ENCODE measurements at places on chromosomes 5 and 9.
A peak's percentile ranks its signal among the peaks of the same experiment; 100 is the strongest.

DNA sequence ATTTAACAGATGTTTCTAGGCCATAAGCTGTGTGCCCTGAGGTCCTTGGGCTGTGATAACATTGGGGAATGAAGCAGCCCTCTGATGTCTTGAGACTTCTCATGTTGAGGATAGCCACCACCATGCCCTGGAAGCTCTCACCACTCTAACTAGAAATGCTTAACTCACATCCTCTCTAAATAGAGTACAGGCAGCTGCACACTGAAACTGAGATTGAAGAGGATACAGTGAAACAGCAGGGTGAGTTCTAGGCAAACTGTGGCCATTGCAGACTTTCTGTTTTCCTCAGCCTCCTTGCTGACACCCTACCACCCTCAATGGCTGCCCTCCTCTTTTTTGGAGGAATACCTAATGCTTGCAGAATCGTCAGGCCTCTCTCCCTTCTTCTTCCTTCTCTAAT lies 22.4 kb downstream of the UTP15 start:
- DNase-seq: no peak

GRCh38 chr5:130277002-130277401 lies 372.7 kb downstream of the CHSY3 start:
- DNase-seq: no peak

DNA sequence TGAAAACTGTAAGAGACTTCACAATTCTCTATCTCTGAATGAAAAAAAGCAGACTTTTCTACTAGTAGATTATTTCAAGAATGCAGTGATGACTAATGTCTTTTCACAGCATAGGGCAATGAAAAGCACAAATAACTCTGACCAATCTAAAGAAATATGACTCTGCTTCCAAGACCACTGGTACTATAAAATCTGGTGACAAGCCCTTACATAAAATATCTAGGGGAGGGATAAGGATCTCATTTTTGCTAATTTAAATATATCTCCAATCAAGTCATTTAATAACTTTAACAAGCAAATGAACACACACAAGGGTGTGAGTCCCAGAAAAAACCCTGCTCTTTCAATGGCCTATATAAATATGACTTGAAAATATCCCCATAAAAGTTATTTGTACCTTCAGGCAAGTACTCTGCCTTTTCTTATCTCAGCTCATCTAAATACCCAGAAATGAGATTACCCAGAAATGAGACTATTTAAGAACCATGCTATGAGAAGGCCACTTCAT lies 105.2 kb downstream of the GNAQ start:
- peak; percentile 73 for DNase-seq

GRCh38 chr9:114316605-114317230 lies 6.2 kb upstream of the ORM1 start:
- DNase-seq: no peak

- peak; percentile 7 for DNase-seq
Measured at GRCh38 chr9:16417749-16418148, 452.7 kb downstream of the BNC2 start.
